ENCODE measurements at places on chromosomes 2 and 18.

DNA sequence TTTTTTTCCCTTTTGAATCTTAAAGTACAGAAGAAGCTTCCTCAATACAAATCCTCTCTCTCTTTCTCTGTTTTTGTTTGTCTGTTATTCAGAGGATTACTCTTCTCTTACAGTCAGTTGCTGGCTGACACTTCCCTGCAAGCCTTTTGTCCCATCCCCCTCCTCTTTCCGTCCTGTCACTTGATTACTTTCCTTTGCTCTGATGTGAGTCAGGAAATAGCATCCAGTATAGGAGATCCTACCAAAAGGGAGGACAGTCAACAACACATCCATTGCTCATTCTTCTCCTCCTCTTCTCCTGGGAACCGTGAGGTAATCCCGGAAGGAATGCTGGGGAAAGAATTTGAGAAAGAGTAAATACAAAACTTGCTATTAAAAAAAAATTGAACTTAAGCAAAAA lies 79.3 kb upstream of the SCN7A start:
- no peak for DNase-seq

DNA sequence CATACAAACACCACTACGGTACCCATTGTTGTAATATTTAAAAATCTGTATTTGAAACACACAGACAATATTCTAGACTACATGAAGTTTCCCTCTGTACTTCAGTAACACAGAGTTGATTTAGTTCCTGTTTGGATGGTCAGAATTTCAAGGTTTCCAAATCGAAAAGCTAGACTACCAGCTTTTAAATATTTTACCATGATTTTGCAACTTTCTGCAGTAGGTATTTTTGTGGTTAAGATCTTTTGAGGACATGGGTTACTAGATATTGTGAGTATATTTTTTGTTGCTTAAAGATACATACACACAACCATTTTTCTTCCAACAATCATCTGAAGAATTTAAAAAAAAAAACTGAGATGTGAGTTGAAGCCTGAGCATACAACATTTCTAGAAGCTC lies 10.9 kb downstream of the SERPINB5 start:
- no peak for DNase-seq

- DNase-seq = no peak
These were observed 115.5 kb upstream of the ATP8B1 start for GRCh38 chr18:57918601-57919000.

GRCh38 chr2:3379647-3380534 lies at the start of gene TRAPPC12:
Gene TRAPPC12 (plus strand): TSS chr2:3379694. CDS start chr2:3387624, 7,930 bp downstream.
- peak; percentile 92 for DNase-seq

- no peak for DNase-seq
These were observed 31.7 kb upstream of the CYBRD1 start for GRCh38 chr2:171490577-171490976.

DNA sequence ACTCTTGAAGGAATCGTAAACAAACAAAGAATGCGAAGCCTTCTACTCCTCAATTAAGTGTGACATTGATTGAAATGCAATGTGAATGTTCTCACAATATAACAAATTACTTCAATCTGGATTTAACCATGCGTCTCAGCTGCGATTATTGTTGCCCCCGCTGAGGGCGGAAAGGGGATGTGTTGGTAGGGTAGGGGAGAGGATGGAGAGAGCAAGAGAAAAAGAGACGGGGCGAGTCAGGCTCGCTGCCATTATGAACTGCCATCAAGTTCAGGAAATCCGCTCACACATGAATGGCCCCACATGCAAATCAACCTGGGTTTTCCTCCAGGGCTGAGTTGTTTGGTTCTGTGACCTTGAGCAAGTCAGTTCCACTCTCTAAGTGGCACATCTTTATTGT lies 129.8 kb downstream of the PXDN start:
- no peak for DNase-seq

DNA sequence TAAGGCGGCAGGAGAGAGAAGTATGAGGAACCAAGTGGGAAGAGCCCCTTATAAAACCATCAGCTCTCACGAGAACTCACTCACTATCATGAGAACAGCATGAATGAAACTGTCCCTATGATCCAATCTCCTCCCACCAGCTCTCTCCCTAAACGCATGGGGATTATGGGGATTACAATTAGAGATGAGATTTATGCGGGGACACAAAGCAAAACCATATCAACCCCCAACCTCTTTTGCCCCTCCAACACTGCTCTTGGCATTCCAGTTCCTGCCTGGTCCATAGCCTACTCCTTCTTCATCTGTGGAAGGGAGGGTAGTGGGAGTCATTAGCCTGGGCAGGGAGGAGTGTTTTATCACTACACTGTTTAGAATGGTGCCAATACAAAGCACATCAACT lies 1.4 kb upstream of the EHD3 start:
- DNase-seq = no peak

DNA sequence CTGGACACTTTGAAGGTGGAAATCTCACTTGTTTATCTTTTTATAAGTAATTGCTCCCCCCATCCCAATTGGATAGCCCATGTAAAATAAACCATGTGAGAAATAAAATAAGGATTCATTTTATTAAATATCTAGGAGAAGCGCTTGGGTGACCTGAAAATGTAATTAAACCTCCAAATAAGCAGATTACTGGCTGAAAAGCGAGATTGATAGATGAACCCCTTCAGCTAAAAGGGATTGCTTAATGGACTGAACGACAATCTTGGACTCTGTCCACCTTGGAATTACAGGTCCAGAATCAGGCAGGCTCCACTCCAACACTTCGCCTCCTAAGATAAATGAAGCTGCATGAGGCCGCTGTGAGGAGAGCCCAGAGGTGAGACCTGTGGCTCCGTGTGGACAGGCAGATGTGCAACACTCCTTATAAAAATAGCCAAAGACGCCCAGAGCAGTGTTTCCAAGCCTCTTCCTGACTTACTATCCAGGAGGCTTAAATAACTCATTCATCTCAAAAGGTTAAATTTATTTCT lies 441.5 kb downstream of the MTX2 start:
- DNase-seq = no peak

- DNase-seq = no peak
These were observed 178.2 kb upstream of the EPHA4 start for GRCh38 chr2:221750316-221750715.

DNA sequence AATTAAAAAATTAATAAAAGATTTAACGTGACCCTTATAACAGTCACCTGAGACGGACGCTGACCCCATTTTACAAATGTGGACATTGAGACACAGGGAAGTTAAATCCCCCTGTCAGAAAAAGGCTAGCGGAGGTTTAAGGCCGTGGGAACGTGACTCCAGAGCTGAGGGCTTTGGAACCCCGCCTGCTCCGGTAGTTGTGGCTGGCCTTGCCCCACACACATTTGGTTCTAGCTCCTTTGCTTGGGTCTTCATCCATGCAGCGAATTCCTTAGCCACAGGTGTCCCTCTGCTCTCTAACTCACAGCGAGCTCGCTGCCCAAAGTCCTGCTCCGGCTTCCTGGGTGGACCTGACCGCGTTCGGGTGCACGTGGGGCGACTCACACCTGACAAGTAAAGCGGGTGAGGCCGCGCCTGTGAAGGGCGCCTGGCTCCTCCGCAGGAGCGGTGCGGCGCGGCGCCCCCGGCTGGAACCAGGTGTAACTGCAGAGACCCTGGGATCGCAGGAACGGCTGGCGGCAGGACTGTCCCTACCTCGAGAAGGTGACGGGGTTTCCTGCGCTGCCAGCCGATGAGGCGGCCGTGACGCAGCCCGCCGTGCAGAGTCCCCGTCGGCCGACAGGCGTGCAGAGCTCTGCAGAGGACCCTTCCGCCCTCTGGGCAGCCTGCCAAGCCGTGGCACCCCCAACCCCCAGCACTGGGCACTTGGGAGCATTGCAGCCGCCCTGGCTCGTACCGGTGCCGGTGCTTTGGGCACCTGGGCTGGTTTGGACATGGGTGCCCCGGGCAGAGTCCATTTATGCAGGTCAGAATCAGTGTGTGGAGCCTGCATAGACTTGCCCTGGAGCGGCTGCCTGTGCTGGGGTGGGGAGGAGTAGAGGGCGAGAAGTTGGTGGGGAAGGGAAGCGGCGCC lies 2.4 kb upstream of the PROC start:
- peak; percentile 62 for DNase-seq

GRCh38 chr2:70301344-70302194 lies at the start of gene FAM136A:
Gene FAM136A (minus strand): TSS chr2:70302067. CDS start chr2:70302011, 56 bp downstream.
- peak; percentile 85 for DNase-seq

- DNase-seq = no peak
These were observed 38.5 kb downstream of the KCTD18 start for GRCh38 chr2:200471324-200471848.

DNA sequence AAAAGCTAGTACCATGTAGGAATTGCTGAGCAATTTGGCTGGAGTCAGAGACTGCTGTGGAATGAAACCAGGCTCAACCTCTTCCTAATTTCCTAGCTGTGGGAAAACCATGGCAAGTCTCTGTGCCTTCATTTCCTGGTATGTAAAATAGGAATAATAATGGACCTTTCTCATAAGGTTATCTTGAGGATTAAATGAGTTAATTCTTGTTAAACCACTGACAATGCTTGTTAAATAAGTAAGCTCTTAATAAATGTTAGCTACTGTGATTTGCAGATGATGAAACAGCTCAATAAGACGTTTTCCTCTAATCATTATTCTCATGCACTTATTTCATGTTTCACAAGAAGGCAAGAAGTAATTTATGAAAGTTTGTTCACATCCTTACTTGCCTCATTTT lies 346.7 kb downstream of the RND3 start:
- DNase-seq = no peak

DNA sequence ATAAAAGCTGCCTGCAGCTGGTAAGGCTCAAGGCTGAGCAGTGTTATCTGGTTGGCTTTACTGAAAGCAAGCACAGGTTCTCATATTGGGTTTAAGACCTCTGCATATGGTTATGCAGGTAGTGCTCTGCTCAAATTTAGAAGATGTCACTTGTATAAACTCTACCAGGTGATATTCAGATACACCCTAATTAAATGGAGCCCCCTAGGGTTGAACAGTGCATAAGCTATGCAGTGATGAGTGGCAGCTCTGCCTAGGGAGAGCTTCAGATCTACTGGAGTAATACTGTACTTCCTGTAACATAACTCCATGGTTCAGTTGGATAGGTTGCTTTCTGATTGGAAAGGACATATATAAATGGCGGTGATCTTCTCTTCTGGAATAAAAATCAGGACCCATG lies 222.7 kb downstream of the CYRIA start:
- no peak for DNase-seq

DNA sequence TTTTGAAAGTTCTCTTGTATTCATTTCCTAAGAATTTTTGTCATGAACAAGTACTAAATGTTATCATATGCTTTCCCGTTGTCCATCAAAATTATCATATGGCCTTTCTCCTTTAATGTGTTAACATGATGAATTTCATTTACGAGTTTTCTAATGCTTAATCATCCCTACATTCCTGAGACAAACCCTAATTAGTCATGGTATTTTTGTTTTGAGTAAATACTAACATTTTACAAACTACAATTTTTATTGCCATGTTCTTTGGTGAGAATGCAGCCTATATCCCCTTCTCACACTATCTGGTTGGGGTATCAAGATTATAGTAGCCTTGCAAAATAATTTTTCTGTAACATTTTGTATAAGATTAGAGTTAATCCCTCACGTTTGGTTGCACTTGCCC lies 14.5 kb downstream of the SMAD2 start:
- no peak for DNase-seq

GRCh38 chr2:10655499-10656225 lies 34.1 kb downstream of the NOL10 start:
- no peak for DNase-seq

- DNase-seq = no peak
These were observed 657 bp downstream of the ATP8B1 start for GRCh38 chr18:57802213-57803102.

- DNase-seq = no peak
These were observed 83.0 kb downstream of the ADD2 start for GRCh38 chr2:70684846-70685622.

- no peak for DNase-seq
These were observed 918.5 kb downstream of the CBLN2 start for GRCh38 chr18:71625556-71626090.

- DNase-seq = no peak
These were observed 34.9 kb upstream of the AFTPH start for GRCh38 chr2:64489081-64489751.

GRCh38 chr18:32730068-32730467 lies 42.8 kb downstream of the KLHL14 start:
- DNase-seq = no peak

DNA sequence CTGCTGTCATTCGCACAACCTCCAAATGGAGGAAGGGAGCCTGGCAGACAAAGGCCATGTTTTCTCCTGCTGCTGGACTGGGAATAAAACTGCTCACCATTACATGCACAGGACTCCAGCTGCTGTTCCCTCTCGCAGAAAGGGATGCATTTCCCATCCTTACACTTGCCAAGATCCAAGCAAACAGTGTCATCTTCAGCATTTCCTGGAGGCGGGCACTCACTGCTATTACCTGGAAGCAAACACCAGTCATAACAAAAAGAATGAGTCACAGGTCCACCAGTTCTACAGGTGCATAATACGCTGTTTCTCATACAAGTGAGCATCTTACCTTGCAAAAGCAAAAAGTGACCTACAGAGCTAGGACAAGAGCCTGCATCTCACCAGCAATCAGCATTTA lies 22.7 kb downstream of the IAH1 start:
- no peak for DNase-seq

DNA sequence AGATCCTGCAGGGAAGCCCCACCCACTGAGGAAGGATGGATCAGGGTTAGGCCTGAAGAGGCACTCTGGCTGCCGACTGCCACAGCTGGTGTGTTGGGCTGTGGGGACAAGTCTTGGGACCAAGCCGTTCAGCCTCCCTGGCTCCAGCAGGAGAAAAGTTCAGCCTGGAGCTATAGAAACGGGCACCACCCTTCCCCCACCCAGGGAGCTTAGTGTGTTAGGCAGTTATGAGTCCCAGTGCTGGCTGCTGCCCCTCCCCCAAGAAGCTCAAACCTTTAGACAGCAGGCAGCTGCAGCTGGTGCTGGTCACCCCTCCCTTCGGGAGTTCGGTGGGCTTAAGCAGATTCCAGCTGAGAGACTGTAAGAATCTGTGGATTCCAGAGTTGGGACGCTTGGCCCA lies 447.1 kb upstream of the HS6ST1 start:
- DNase-seq = no peak

DNA sequence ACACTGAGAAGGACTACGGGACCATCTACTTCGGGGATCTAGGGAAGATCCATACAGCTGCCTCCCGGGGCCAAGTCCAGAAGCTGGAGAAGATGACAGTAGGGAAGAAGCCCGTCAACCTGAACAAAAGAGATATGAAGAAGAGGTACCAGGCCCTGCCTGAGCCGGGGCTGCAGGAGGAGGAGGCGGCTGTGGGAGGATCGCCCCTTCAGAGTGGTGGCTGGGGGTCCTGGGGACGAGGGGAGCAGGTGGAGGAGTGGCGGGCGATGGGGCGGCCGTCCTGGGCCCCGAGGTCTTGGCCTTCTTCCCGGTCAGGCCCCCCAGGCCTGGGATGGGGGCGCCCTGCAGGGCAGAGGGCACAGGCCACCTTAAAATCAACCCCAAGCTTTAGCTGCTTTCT lies 524 bp downstream of the ANKRD30B start:
- no peak for DNase-seq

Measured in stimulated activated CD8-positive, alpha-beta memory T cell treated with anti-CD3 and anti-CD28 coated beads, Interleukin-2, amount 100 ng/mL, for 48 hours (primary cell).